HFFc6 (cell line): ENCODE measurements at places on chromosomes 1 and 21. TPM values are rescaled to one million over a fixed set of nuclear protein-coding genes. Genes with fewer than 3 reads are reported as not detected.
A peak's percentile ranks its signal among the peaks of the same experiment; 100 is the strongest.

The VWA1 gene
- total RNA-seq = 0.15 to 0.33 TPM (median 0.27 TPM) in 3 replicates

The G0S2 gene
- total RNA-seq = 1.7 to 2.6 TPM (median 1.8 TPM) in 3 replicates

The RBM11 gene
- total RNA-seq = not detected in 3 replicates

The RWDD3 gene
- total RNA-seq = 12.8 and 14.3 TPM in 2 replicates

DNA sequence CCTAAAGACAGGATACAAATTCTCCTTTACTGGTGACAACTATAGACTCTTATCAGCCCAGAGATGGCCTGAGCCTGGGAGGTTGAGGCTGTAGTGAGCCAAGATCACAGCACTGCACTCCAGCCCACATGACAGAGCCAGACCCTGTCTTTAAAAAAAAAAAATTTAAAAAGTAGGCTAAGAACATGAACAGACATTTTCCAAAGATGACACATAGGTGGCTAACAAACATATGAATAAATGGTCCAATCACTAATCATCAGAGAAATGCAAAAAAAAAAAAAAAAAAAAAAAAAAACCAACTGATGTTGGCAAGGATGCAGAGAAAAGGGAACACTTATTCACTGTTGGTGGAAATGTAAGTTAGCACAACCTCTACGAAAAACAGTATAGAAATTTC, 65.0 kb downstream of the TOR3A start:
- H3K36me3 ChIP-seq = peaks cover 25% of the 10 kb centered on the region
- H3K4me3 ChIP-seq = peak overlapping the region; percentile 38; the same call in 1 of the 2 replicates
- peak overlapping the region; percentile 88 for H3K27ac ChIP-seq
- no peaks in the 10 kb centered on the region for H3K27me3 ChIP-seq
- peaks cover 41% of the 10 kb centered on the region for H3K4me1 ChIP-seq
- no peak for DNase-seq

DNA sequence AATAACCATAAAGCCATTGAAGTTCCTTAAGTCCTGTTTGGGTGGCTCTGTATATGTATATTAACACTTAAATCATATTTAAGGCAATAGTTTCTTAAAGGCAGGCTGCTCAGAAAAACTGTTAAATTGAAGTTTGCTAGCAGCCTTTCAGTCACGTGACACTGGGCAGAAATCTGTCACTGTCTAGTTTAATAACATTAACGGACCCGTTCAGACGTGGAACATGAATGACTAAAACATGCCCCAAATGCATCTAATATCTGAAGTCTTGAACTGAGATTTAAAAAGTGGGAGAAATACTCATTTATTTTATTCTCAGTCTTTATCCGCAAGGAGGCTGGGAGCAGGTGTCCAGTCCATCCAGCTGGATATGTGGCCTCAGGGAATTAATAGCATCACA, 3.3 kb upstream of the SPATA1 start:
- peaks cover 26% of the 10 kb centered on the region for H3K36me3 ChIP-seq
- DNase-seq = no peak
- H3K27me3 ChIP-seq = no peaks in the 10 kb centered on the region; the same call in 1 of the 2 replicates
- peaks cover 48% of the 10 kb centered on the region for H3K4me1 ChIP-seq
- peak overlapping the region; percentile 97; the same call in 1 of the 2 replicates for H3K4me3 ChIP-seq

GRCh38 chr1:147077936-147078605, 94.2 kb downstream of the PRKAB2 start:
- peaks cover 74% of the 10 kb centered on the region for H3K27me3 ChIP-seq
- H3K4me1 ChIP-seq = peaks cover 6% of the 10 kb centered on the region; the same call in 1 of the 2 replicates
- no peak overlapping the region for H3K27ac ChIP-seq
- H3K36me3 ChIP-seq = no peaks in the 10 kb centered on the region
- DNase-seq = no peak

- H3K4me1 ChIP-seq = no peaks in the 10 kb centered on the region
- no peak for DNase-seq
- H3K27me3 ChIP-seq = peaks cover 14% of the 10 kb centered on the region
- H3K4me3 ChIP-seq = no peak overlapping the region
- no peak overlapping the region for H3K27ac ChIP-seq
Observed at GRCh38 chr1:29903548-29904166, 667.3 kb downstream of the PTPRU start.

GRCh38 chr1:192260076-192260475, 56.7 kb upstream of the RGS21 start:
- no peak overlapping the region for H3K27ac ChIP-seq
- no peaks in the 10 kb centered on the region for H3K4me1 ChIP-seq
- no peaks in the 10 kb centered on the region for H3K36me3 ChIP-seq
- no peak for DNase-seq
- no peaks in the 10 kb centered on the region for H3K27me3 ChIP-seq

DNA sequence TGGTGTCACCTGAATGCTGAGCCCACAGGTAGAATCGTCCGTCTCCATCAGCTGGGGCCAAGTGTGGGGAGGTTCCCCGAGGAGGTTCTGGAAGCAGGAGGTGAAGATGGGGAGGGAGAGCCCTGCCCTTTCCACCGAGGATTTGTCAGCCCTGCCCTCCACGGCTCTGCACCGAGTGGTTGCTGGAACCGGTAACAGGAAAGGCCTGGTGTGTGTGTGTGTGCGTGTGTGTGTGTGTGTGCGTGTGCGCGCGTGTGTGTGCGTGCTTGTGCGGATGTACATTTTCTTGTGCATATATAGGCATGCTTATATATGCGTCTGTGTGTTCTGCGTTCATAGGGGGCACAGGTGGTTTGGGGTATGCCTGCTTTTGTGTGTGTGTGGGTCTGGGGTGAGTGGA, 3.5 kb downstream of the NBL1 start:
- no peak overlapping the region for H3K4me3 ChIP-seq
- H3K4me1 ChIP-seq = peaks cover 73% of the 10 kb centered on the region
- DNase-seq = no peak

- peak overlapping the region; percentile 12; the same call in 1 of the 2 replicates for H3K4me3 ChIP-seq
- H3K36me3 ChIP-seq = peaks cover 12% of the 10 kb centered on the region
- H3K27me3 ChIP-seq = no peaks in the 10 kb centered on the region
- no peak for DNase-seq
Observed at GRCh38 chr1:65538086-65538485, 117.6 kb downstream of the LEPR start.

- no peak overlapping the region for H3K4me3 ChIP-seq
- H3K36me3 ChIP-seq = peaks cover 13% of the 10 kb centered on the region
- H3K27me3 ChIP-seq = peaks cover 1% of the 10 kb centered on the region; the same call in 1 of the 2 replicates
- no peak for DNase-seq
Observed at GRCh38 chr1:9850442-9851162, 26.8 kb upstream of the CLSTN1 start.

DNA sequence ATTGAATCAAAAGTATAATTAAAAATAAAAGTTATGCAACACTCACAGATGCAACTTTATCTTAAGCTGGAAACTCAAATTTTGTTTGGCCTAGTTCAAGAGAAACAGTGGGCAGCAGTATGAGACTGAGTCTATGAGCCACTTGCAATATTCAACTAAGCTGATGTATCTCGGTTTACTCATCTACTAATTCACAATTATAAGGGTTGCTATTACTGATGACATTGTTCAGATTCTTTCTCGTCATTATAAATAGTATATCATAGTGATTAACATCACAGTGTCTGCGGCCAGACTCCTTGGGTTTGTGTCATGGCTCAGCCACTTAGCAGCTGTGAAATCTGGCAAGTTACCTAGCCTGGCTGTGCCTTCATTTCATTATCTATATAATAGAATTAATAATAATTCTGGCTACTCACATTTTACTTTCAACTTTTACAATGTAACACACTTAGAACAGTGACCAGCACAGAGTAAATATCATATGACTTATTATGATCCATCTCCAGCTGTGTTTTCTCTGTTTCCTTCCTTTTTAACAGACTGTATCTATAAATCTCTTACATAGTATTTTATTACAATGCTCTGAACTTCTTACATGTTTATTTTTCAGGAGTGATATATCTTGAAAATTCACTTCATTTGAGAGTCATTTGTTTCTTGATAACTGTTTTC, 194.3 kb upstream of the RGS18 start:
- no peaks in the 10 kb centered on the region for H3K36me3 ChIP-seq
- no peak overlapping the region for H3K27ac ChIP-seq
- no peaks in the 10 kb centered on the region for H3K27me3 ChIP-seq
- no peak overlapping the region for H3K4me3 ChIP-seq

GRCh38 chr1:179708434-179709195, 34.5 kb upstream of the FAM163A start:
- H3K4me3 ChIP-seq = no peak overlapping the region
- H3K36me3 ChIP-seq = no peaks in the 10 kb centered on the region
- H3K4me1 ChIP-seq = no peaks in the 10 kb centered on the region; the same call in 1 of the 2 replicates
- H3K27ac ChIP-seq = no peak overlapping the region
- DNase-seq = no peak

DNA sequence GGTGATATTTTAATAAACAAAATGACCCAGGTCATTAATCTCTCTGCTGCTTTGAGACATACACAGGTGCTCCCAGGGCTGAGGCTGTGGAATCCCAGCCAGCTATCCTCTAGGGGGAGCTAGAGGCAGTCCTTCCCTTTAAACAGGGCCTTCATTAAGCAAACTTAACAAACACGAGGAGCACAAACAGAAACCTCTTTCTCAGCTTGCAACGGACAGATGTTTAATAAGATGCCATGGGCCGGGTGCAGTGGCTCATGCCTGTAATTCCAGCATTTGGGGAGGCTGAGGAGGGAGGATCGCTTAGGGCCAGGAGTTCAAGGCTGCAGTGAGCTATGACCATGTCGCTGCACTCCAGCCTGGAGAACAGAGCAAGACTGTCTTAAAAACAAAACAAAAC, 106.7 kb downstream of the HIVEP3 start:
- H3K36me3 ChIP-seq = no peaks in the 10 kb centered on the region
- peak overlapping the region; percentile 73 for H3K27ac ChIP-seq
- H3K4me3 ChIP-seq = peak overlapping the region; percentile 78
- H3K27me3 ChIP-seq = no peaks in the 10 kb centered on the region
- peak; percentile 52 for DNase-seq
- peaks cover 20% of the 10 kb centered on the region for H3K4me1 ChIP-seq

DNA sequence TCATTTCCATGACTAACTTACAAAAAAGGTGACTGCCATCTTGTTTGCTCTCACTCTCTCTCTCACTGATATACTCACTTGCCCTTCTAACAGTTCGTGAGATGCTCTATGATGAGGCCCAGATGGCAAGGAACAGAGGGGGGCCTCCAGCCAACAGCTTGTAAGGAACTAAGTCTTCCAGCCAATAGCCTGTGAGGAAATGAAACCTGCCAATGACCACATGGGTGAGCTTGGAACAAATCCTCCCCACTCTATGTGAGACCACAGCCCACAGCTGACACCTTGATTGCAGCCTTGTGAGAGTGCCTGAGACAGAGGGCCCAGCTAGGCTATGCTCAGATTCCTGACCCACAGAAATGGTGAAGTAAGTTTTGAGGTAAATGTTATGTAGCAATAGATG, 153.7 kb downstream of the HHIPL2 start:
- peaks cover 40% of the 10 kb centered on the region for H3K4me1 ChIP-seq
- no peaks in the 10 kb centered on the region for H3K36me3 ChIP-seq
- DNase-seq = no peak
- no peak overlapping the region for H3K4me3 ChIP-seq
- H3K27ac ChIP-seq = no peak overlapping the region

- peak overlapping the region; percentile 45 for H3K4me3 ChIP-seq
- H3K4me1 ChIP-seq = peaks cover 21% of the 10 kb centered on the region
- no peaks in the 10 kb centered on the region for H3K27me3 ChIP-seq
- peaks cover 16% of the 10 kb centered on the region for H3K36me3 ChIP-seq
- DNase-seq = peak; percentile 81
Observed at GRCh38 chr1:66705110-66705509, 47.1 kb upstream of the DYNLT5 start.

- H3K4me3 ChIP-seq = no peak overlapping the region
- no peak overlapping the region for H3K27ac ChIP-seq
- DNase-seq = no peak
- peaks cover 16% of the 10 kb centered on the region for H3K36me3 ChIP-seq
Observed at GRCh38 chr1:220271706-220272046, 577 bp downstream of the RAB3GAP2 start.

- H3K4me1 ChIP-seq = peaks cover 10% of the 10 kb centered on the region; the same call in 1 of the 2 replicates
- no peak for DNase-seq
- no peaks in the 10 kb centered on the region for H3K27me3 ChIP-seq
- H3K36me3 ChIP-seq = peaks cover 27% of the 10 kb centered on the region
- H3K4me3 ChIP-seq = no peak overlapping the region
- H3K27ac ChIP-seq = no peak overlapping the region
Observed at GRCh38 chr1:233255145-233255544, 40.4 kb downstream of the PCNX2 start.

DNA sequence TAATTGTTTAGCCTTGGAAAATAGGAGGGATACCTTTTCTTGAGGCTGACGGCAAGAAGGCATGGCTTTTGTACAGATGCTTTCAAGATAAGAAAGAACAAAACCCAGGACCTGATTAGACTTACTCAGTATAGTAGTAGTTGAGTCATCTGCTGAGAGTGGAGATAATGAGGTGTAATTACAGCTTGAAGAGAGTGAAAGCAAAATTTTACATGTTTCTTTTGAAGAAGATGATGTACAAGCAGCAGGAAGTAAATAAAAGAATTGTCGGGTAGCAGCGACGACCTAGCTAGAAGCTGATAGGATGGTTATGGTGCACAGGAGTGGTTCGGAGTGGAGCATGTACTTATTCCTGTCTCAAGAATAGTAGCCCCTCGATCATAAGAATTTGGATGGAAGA, 6.6 kb downstream of the ANGPTL1 start:
- no peak overlapping the region for H3K27ac ChIP-seq
- no peak overlapping the region for H3K4me3 ChIP-seq
- H3K36me3 ChIP-seq = peaks cover 12% of the 10 kb centered on the region
- H3K4me1 ChIP-seq = peaks cover 28% of the 10 kb centered on the region

DNA sequence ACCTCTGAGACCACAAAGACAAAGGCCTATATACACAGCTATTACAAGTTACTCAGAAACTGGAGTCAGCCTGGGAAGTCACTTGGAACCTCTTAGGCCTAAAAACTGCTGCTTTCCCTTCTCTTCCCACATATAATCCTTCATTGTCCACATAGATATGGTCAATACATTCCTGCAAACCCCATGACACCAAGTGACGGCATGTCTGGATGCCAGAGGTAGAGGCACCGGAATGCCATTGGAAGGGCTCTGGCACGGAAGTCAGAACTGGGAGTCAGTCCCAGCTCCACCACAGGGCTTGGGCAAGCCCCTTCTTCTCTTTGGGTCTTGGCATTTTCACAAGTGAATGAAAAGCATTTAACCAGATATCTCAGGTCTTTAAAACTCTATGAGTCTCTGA, 204.7 kb downstream of the MATN1 start:
- DNase-seq = no peak
- H3K27me3 ChIP-seq = peaks cover 8% of the 10 kb centered on the region
- no peak overlapping the region for H3K27ac ChIP-seq
- no peak overlapping the region for H3K4me3 ChIP-seq
- H3K4me1 ChIP-seq = peaks cover 26% of the 10 kb centered on the region

- H3K27me3 ChIP-seq = peaks cover 2% of the 10 kb centered on the region
- peak within 1 kb of the TSS; percentile 92 for H3K27ac ChIP-seq
Observed at GRCh38 chr1:200409761-200410565, at the start of gene ZNF281. Gene ZNF281, minus strand, starts transcription at chr1:200410036. Its CDS starts 331 bp downstream, at chr1:200409705.
